Stimulated activated CD4-positive, alpha-beta T cell treated with anti-CD3 and anti-CD28 coated beads, Interleukin-4, amount 100 ng/mL, for 1 hour (primary cell): ENCODE measurements at places on chromosomes 11 and 22.

DNA sequence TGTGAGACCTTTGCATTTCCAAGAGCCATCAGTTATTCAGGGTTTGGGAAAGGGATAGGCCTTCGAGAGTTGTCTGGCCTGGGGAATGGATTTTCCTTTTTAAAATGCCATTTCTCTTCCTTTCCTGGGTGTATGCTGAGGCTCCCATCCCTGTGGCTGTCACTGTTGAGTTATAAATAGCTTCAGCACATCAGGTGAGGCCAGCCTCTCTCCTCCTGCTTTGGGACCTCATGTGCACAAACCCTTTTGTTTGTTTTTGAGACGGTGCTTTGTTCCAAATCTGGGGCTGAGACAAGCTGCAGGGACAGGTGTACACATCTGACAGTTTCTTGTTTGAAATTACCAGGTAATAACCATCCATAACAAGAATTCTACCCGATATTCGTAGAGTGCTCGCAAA, 1.3 kb downstream of the TEF start:
- no peak for DNase-seq

- DNase-seq = peak; percentile 10
Measured at GRCh38 chr11:17978553-17979287, 34.1 kb downstream of the SERGEF start.

- no peak for DNase-seq
Measured at GRCh38 chr11:134283461-134284230, 7.5 kb downstream of the GLB1L3 start.

DNA sequence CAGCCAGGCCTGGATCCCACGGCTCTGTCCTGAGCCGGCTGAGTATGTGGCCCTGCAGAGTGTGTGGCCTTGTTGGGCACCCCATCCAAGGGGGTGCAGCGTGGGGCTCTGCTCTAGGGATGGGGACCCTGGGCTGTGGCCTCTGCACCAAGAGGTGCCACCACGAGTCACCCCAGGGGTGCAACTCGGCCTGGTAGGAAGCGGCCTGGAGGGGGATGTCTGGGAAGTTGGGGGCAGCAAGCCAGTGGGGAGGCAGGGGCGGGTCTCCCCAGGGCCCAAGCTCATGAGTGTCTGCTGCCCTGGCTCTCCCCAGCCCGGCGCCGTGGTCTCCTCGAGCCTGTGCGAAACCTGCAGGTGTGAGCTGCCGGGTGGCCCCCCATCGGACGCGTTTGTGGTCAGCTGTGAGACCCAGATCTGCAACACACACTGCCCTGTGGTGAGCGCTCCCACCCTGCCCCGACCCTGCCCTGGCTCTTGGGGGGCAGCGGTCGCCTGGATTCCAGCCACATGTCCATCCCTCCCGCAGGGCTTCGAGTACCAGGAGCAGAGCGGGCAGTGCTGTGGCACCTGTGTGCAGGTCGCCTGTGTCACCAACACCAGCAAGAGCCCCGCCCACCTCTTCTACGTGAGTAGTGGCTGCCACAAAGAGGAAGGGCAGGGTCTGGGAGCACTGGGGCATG, 24.2 kb upstream of the MUC5B start:
- no peak for DNase-seq

DNA sequence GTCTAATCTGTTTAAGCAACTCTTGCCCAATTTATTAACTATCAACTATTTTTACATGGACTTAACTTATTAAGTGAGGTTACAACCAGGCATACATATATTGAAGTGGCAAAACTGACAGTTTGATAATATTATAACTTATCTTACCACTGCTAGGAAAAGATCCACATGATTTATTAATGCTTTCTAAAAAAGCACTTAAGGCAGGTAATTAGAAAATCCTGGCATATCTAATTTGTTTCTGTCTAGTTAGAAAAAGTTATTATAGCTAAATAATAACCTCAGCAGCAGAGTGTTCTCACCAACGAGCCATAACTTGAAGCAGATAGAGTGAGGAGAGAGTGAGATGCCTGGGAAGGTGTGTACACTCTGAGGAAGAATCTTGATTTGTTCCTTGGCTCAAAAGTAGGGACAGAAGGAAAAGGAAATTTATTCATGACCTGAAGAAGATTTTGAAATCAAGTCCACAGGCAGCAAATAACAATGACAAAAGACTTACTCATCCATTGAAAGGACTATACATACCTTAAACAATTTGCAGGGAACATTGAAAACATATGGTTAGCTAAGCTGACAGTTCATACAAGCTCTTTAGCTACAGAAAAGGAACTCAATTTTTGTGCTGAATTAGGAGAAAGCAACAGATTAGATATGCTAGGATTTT, 7.1 kb upstream of the MUC15 start:
- DNase-seq = no peak

DNA sequence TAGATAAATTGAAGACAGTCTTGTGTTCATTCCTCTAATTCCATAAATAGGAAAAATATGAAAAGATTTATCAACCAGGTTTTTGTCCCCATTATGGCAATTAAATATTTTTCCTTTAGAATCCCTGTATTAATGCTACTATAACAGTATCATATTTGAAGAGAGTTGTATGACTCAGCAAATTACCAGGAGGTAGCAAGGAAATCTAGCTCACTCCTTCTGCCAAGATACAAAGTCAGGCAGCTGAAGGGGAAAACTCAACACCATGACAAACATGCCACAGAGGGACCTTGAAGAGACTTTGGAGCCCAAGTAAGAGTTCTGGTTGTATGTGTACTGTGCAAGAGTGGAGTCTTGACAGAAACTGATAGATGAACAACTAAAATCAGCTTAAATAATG, 143.3 kb downstream of the GUCY1A2 start:
- no peak for DNase-seq

- no peak for DNase-seq
Measured at GRCh38 chr22:43300891-43301676, 42.1 kb downstream of the SCUBE1 start.

DNA sequence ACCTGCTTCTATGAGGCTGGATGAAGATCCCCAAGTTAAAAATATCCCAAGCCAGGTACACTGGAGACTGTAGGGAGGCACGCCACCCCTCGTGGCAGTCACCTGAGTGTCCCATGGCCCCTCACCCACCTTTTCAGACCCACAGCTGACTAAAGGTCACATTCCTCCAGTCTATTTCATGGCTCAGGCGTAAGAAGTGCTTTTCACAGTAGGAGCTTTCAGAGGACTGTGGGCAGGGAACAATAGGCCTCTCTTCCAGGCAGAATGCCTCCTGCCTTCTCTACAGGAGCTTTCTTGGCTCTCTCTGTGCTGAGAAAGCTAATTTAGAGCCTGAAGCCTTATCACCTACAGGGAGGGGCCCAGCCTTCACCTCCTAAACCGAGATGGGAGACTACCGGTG, 73.8 kb downstream of the C11orf58 start:
- DNase-seq = no peak

DNA sequence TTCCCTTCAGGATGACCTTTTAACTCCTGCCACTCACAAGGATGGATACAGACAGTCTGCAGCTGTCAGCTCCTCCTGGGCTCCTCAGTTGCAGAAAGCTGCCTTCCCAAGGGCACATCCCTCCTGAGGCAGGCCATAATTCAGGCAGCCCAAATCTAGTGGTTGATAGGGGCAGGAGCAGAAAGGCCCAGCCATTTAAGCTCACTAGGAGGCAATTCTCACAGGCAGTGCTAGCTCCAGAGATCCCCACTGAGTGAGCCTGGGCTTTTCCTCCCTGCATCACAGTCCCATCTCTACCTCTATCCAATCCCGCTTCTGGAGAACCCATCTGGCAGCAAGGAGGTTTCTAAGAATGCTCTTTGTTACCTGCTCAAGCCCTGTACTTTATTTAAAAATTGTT, 200.6 kb downstream of the ARHGAP42 start:
- DNase-seq = no peak

- no peak for DNase-seq
Measured at GRCh38 chr11:16958833-16959232, 55.4 kb downstream of the PLEKHA7 start.

DNA sequence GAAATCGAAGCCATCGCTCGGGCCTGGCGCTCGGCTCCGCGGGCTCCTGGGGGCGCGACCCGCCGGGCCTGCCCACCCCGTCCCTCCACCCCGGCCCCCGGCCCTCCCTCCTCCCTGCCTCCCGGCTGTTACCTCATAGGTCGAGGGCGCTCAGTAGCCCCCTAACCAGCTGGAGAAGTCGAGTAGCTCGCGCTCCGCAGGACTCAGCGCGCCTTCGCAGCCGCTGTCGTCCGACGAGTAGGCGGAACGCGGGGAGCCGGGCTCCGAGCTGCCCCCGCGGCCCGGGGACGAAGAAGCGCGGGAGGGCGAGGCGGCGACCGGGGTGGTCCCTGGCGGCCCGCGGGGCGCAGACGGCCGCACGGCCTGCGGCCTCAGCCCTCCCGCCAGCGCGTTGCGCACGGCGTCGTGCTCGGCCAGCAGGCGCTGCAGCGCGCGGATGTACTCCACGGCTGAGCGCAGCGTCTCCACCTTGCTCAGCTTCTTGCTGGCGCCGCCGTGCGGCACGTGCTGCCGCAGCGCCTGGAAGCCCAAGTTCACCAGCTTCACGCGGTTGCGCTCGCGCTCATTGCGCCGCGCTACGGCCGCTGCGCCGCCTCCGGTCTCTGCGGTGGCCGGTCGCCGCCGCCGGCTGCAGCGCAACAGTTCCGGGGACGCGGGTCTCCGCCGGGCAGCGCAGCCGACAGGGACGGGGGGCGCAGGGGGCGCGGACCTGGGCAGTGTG, 627 bp downstream of the ASCL2 start:
- peak; percentile 57 for DNase-seq

DNA sequence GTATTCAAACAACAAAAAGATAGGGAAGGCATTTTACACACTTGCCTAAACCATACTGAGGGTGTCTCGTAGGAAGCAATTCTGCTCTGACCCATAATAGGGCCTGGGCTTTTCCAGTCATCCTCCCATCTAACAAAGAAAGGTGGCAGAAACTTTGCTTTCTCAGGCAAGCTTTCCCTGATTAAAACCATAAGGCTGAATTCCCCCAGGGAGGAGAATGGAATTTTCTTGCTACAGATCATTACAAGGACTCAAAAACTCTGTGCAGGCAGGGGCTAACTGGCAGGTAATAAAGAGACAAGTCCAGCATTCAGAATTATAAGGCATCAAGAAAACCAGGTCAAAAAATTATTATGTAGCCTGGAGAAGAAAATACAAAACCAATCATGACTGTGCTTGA, 90.4 kb downstream of the RBFOX2 start:
- no peak for DNase-seq

- DNase-seq = no peak
Measured at GRCh38 chr22:43689356-43689755, 122.7 kb downstream of the EFCAB6 start.

DNA sequence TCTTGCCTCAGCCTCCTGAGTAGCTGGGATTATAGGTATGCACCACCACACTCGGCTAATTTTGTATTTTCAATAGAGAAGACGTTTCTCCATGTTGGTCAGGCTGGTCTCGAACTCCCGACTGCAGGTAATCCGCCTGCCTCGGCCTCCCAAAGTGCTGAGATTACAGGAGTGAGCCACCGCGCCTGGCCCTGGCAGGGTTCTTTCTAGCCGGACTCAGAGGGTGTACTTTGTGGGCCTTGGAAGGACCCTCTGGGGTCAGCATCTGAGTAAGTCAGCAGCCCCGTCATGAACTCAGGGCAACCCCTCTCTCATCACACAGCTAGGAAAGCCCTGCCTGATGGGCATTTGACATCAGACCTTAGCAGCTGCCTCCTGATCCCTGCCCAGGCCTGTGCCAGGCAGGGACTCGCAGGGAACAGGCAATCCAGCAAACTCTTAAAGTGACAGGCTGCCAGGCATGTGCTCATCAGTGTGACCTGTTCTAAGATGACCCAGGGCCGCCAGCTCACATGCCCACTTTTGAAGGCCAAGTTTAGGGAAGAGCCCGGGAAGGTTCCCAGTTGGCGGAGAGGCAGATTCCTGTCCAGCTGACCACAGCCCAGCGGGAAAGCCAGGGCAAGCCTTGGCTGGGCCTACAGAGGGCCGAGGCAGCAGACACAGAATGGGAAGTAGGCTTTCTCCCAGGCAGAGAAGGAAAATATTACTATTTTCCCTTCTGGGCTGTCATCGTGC, 92.9 kb downstream of the MORC2 start:
- DNase-seq = no peak

DNA sequence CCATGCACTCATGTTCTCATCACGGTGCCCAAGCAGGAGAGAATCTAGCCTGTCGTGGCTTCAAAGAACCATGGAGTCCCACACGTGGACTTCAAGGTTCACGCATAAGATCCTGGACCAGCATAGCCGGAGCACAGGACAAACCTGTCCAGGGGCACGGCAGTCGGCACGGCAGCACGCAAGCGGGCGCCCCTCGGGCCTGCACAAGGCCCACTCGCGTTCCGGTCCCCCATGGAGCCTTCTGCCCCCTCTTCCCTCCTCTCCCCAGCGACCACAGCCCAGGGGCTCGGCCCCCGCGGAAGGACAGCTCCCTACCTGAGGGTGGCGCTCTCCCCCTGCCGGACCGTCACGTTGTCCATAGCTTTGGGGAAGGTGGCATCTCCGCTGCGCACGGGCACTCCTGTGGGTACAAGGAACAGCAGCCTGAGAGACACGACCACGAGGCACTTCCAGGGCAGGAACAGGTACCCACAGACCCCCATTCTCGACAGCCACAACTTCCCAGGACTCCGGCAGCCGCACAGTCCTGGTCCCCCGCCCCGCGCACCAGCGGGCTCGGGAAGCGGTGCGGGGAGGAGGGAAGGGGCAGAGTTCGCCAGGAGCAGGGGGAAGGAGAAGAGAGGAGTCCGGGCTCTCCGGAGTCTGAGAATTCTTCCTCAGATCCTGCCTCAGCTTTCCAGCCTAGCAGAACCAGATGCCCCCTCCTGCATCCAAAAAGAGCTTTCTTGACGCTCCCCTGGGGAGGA, 589.5 kb downstream of the OPCML start:
- no peak for DNase-seq
